NCI-H2107 (cell line): ENCODE measurements at places on chromosomes 1 and 21.

DNA sequence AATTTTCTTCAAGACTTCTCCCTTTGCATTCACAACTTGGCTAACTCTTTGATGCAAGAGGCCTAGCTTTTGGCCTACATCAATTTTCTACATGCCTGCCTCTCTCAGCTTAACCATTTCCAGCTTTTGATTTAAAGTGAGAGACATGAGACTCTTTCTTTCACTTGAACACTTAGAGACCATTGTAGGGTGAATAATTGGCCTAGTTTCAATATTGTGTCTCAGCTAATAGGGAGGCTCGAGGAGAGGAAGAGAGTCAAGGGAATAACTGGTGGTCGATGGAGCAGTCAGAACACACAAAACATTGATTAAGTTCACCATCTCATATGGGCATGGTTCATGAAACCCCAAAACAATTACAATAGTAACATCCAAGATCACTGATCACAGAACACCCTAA lies 225.5 kb downstream of the TPR start:
- no peak for DNase-seq

- no peak for DNase-seq
Measured at GRCh38 chr1:180494370-180494769, 8.0 kb downstream of the ACBD6 start.

GRCh38 chr1:39106801-39107327 lies 80.7 kb downstream of the NDUFS5 start:
- no peak for DNase-seq

- DNase-seq: no peak
Measured at GRCh38 chr1:229947968-229948367, 119.1 kb upstream of the GALNT2 start.

- DNase-seq: no peak
Measured at GRCh38 chr1:156420205-156421061, 51.4 kb downstream of the RHBG start.

DNA sequence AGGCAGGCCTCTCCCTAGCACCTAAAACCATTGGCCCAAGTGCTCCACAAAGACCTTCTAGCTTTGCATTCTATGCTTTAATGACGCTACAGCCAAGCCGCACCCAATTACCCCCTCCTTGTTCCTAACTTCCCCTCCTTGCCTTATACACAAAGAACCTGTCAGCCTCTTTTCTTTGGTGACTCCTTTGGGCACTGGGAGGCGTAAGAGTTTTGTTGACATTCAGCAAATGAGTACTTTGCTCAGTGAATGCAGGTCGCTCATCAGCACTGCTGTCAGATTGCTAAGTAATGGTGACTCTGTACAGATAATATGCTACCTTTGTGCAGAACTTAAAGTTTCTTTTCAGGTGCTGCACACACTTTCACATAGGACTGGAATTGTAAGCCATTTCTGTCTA lies 187.6 kb upstream of the FAM78B start:
- DNase-seq: no peak

DNA sequence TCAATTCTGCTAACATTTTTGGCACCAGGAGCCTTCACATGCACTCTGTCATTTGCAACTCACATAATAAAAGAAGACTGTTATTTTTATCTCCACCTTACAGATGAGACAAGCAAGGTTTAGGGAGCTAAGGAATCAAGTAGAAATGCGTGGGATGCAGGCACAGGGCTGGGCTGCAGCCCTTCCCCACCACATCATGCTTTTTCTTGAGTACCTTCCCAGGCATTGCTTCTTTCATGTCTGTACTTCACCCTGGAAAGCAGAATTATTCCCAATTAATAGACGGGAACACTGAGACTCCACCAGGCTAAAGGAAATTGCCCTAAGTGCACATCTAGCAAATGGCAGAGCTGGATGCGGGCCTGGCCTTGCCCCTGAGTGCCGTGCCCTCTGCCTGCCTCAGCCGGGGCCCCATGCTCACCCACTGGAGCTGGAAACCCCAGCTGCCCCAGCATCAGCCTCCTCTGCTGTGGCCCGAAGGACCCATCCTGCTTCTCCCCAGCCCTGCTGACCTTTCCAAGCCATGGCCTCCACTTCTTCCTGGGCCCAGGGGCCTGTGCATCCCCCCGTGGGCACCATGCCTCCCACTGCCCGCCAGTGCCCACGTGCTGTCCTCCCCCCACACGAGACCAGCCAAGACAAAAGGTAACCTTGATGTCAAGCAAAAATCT lies 257.5 kb downstream of the TOMM20 start:
- DNase-seq: no peak

DNA sequence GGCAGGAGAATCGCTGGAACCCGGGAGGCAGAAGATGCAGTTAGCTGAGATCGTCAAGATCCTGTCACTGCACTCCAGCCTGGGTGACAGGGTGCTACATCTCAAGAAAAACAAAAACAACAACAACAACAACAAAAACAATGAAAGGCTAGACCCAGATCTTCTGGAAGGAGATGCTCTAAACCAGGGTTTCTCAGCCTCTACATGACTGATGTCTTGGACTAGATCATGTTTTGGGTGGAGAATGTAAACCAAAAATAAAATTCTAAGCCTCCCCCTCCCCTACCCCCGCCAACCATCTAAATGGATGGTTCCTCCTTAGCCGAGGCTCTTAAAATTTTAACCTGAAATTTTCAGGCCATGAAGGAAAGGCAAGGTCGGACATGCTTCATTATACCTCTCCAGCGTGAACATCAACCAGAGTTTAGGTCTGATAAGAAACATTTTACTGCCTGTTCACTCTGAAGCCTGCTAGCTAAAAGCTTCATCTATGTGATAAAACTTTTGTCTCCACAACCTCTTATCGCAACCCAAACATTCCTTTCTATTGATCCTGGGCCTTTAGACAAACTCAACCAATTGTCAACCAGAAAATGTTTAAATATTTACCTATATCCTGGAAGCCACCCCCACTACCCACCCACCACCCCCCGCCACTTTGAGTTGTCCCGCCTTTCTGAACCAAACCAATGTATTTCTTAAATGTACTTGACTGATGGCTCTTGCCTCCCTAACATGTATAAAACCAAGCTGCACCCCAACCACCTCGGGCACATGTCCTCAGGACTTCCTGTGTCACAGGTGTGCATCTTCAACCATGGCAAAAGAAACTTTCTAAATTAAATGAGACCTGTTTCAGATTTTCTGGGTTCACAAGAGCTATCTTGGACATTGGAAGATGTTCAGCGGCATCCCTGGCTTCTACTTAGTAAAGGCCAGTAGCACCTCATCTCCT lies 1.9 kb upstream of the CAPN2 start:
- no peak for DNase-seq

- no peak for DNase-seq
Measured at GRCh38 chr1:198168227-198168626, 11.4 kb downstream of the NEK7 start.

GRCh38 chr21:14943616-14944015 lies 121.2 kb downstream of the NRIP1 start:
- DNase-seq: no peak

GRCh38 chr1:234402939-234403338 lies 29.7 kb downstream of the COA6 start:
- no peak for DNase-seq

GRCh38 chr1:244854166-244854565 lies 10.2 kb downstream of the HNRNPU start:
- DNase-seq: no peak

GRCh38 chr1:245485996-245486395 lies 331.2 kb downstream of the KIF26B start:
- no peak for DNase-seq

DNA sequence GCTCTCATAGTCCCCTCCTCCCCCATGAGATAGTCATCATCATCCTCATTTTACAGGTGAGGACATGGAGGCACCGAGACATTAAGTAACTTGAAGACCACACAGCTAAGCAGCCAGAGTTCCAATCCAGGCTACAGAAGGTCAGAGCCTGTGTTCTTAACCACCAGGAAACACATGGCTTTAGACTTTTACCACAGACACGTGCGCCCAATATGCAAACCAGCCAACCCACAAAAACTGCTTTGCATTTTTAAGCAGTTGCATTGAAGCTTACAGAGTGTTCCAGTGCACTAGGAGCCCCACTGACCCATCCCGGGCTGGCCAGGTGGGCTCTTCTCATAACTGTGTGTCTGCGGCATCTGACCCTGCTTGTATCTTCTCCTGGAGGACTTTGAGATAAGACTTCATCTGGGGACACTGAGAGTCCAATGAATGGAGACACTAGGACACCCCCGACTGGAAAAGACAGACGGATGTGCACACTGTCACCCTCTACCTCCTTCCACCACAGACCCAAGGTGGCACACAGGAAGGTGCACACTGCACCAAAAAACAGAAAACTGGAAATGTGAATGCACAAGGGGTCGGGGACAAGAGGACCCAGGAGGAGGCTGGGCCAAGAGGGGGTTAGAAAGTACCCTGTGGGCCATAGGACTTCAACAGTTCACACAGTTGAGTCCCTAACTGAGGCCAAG lies 56.4 kb downstream of the ETS2 start:
- DNase-seq: no peak

DNA sequence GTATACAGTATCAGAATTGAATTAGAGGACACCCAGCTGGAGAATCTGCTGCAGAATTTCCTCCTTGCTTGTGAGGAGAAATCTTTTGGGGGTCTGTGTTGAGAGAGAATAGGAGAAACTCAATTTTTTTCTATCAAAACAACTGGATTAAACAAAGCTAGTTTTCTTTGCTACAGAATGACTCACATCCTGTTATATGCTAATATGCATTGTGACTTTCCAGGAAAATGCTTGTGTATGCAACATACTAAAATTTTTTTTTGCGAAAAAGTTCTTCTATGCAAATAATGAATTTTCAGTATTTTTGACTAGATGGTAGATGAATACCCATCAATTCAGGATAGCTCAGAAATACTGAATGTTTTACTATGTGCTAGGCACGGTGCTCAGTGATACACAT lies 2.2 kb downstream of the VAMP4 start:
- DNase-seq: no peak

- no peak for DNase-seq
Measured at GRCh38 chr1:157035121-157035520, 10.4 kb downstream of the ARHGEF11 start.
